ENCODE measurements at places on chromosomes 11 and 22.

DNA sequence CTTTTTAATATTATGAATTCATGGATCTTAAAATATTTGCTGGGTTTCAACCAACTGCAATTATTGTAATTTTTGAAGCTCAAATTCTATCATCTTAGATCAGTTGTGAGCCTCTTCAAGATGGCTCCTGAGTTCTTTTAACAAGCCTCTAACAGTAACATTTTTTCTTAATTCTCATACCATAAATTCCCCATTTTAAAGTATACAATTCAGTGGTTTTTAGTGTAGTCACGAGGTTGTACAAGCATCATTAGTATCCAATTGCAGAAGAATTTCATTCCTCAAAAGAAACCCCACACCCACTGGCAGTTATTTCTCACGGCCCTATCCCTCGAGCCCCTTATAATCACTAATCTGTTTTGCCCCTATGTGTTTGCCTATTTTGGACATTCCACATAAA lies 270.8 kb downstream of the SBF2 start:
- no peak for DNase-seq

DNA sequence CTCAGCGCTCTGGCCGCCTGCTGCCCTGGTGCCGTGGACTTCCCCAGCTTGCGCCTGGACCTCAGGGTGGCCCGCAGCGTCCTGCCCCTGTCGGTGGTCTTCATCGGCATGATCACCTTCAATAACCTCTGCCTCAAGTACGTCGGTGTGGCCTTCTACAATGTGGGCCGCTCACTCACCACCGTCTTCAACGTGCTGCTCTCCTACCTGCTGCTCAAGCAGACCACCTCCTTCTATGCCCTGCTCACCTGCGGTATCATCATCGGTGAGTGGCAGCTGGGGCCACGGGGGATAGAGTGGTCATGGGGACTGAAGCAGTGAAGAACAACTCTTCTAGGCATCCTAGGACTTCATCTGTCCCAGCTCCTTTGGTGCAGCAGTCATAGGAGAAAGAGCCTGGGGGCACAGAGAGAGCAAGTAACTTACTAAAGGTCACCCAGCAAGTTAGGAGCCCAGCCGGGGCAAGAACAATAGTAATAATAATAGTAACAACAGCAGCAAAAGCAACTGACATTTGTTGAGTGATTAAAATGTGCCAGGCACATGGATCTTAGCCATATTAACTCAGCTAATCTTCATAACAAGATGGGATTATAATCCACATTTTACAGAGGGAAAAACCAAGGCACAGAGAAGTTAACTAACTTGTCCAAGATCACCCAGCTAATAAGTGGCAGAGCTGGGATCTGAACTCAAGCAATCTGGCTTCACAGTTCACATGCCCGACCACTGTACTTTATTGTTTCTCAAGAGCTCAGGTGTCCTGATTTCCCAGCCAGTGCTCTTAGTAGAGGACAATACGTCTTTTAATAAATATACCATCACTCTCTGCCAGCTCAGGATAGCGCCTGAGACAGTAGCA lies 1.4 kb downstream of the SLC35C1 start:
- DNase-seq: no peak

GRCh38 chr11:108501396-108501795 lies 3.2 kb upstream of the POGLUT3 start:
- DNase-seq: no peak

DNA sequence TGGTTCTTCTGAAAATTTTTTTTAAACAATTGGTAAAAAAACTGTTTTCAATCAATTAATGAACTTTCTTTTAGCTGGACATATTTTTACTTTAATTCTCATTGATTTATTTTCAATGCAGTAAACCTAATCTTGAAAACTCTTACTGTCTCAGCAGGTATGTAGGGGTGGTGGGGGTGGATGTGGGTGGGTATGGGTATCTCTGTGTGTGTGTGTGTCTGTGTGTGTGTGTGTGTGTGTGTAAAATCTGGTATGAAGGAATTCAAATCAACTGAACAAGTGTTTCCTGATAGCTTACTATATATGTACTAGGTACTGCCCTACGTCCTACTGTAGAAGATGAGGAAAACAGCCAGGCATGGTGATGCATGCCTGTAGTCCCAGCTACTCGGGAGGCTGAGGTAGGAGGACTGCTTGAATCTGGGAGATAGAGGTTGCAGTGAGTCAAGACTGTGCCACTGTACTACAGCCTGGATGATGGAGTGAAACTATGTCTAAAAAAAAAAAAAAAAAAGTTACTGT lies 75.5 kb downstream of the MRTFA start:
- DNase-seq: no peak

DNA sequence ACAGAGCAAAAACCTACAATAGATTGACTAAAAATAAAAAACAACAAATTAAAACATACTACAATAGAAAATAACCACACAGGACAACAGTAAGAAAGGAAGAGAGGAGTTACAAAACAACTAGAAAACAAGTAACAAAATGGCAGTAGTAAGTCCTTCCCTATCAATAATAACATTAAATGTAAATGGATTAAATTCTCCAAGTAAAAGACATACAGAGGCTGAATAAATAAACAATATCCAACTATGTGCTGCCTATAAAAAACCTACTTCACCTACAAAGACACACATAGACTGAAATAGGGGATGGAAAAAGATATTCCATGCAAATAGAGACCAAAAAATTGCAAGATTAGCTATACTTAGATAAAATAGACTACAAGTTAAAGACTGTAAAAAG lies 57.0 kb upstream of the RASSF10 start:
- no peak for DNase-seq

GRCh38 chr11:85913513-85913912 lies 58.3 kb downstream of the CCDC83 start:
- DNase-seq: no peak

Measured in HS-5 (cell line).